ENCODE measurements at places on chromosomes 16 and 17.

DNA sequence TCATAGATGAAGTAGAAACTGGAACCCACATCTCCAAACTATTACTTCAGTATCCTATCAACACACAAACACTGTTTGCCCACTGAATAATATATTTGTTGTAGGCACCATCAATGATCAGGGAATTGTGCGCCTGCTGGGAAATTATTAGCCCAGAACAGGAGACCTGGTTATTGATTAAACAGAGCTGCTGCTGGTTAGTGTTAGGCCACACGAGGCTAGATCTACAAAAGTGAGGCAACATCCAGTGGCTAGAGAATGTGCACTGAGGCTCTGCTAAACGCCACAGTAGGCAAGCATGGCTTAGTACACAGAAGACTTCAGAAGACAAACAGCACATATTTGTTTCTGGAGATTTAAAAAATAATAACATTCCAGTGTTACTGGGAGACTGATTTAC lies 11.0 kb downstream of the ABHD15 start:
- DNase-seq: no peak

GRCh38 chr16:61587526-61587925 lies 448.7 kb downstream of the CDH8 start:
- no peak for DNase-seq

GRCh38 chr16:13165024-13165423 lies 263.6 kb downstream of the SHISA9 start:
- no peak for DNase-seq

- DNase-seq: no peak
These were observed 4.5 kb downstream of the ABCC3 start for GRCh38 chr17:50638966-50639713.

GRCh38 chr16:67151431-67152097 lies 766 bp upstream of the B3GNT9 start:
- DNase-seq: no peak

DNA sequence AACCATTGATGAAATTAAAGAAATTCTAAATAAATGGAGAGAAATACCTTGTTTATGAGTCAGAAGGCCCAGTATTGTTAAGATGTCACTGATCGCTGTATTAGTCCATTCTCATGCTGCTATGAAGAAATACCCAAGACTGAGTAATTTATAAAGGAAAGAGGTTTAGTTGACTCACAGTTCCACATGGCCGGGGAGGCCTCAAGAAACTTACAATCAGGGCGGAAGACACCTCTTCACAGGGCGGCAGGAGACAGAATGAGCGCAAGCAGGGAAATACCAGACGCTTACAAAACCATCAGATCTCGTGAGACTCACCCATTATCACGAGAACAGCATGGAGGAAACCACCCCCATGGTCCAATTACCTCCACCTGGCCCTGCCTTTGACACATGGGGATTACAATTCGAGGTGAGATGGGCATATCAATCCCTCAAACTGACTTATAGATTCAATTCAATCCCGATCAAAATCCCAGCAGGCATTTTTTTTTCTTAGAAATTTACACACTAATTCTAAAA lies 157.2 kb downstream of the ENGASE start:
- no peak for DNase-seq

- no peak for DNase-seq
These were observed 75.2 kb upstream of the HSBP1 start for GRCh38 chr16:83732536-83732935.

DNA sequence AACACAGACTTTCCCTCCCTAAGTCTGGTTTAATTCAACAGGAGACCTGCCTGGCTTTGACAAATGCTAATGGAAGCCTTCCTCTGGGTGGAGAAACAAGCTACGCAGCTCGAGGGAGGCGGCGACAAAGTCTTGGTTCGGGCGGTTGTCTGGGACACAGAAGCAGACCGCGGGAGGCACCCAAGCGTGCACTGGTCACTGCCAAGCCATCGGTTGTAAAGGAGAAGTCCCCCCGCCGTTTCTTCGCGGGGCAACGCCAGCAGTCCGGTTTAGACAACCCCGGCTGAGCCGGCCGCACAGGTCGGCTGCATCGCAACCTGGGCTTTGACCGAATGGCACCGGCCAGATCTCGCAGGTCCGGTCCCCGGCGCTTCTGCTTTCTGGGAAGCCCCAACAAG lies 586 bp downstream of the GLYR1 start:
- no peak for DNase-seq

DNA sequence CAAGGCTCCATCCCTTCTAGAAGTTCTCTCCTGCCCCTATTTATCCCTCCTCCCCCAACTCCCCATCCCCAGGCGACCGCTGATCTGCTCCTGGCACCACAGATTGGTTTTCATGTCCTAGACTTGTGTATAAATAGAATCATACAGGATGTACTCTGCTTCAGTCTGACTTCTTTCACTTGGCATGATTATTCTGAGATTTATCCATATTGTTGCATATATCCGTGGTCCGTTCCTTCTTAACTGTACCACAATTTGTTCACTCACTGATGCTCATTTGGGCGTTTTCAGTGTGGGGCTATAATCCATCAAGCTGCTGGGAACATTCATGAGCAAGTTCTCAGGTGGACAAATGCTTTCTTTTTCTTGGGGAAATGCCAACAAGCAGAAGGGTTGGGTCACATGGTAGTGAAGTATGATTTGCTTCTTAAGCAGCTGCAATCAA lies 23.9 kb downstream of the PITPNM3 start:
- no peak for DNase-seq

DNA sequence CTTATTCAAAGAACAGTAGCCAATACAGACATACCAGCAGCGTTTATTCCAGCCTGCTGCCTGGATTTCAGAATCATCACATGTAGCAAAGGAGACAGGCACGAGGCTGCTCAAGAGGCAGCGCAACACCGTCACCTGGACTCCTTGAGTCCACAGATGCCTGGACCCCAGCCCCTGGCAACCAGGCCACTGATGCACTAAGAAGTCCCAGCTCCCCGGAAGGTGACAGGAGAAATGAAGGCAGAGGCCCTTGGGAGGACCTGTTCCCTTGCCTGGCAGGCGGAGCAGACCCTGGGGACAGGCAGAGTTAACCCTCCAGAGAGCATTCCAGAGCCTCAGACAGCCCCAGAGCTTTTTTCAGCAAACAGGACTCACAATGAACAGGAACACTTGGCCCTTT lies 16.5 kb downstream of the SMIM5 start:
- no peak for DNase-seq

DNA sequence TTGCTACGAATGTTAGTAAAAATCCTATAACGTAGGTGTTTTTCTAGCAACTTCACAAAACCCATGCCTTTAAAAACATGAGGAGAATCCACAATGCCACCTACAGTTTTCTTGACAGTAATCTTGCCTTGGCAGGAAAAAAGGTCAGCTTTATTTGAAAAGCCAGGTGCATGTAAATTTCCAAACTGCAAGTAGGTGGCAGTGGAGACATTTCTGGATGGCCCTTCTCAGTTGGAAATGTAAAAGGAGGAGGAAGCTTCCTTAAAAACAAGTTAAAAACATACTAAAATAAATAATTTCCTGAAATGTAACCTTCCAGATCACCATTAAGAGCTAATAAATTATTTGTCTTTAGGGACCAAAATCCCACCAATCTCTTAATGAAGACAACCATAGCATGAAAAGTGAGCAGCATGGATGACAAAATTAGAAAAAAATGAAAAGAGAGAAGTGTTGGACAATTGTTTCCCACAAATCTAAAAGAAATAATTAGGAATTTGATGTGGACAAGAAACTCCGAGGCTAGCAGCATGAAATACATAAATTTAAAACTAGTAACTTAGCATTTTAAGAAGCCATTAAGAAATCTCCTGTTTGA lies 152.2 kb downstream of the SNX11 start:
- no peak for DNase-seq

GRCh38 chr17:78624324-78625151 lies 47.3 kb upstream of the DNAH17 start:
- DNase-seq: no peak

Measured in stimulated activated CD4-positive, alpha-beta T cell treated with anti-CD3 and anti-CD28 coated beads, Interleukin-12 subunit alpha, Interleukin-12 subunit beta, amount 100 ng/mL, for 48 hours (primary cell).